Pericardium fibroblast (primary cell): ENCODE measurements at places on chromosomes 2 and 18. TPM values are rescaled to one million over a fixed set of nuclear protein-coding genes. Genes with fewer than 3 reads are reported as not detected.

CLEC4F gene
- not detected in 2 replicates for total RNA-seq

FER1L5 gene
- total RNA-seq = under 0.01 TPM in 1 of 2 replicates, not detected in the other

RAB27B gene
- 0.93 and 1.9 TPM in 2 replicates for total RNA-seq

FBLN7 gene
- 3.7 and 5.4 TPM in 2 replicates for total RNA-seq

NAT8 gene
- not detected in 2 replicates for total RNA-seq

IL1RN gene
- total RNA-seq = not detected in 2 replicates

GCKR gene
- total RNA-seq = 0.12 TPM in 1 of 2 replicates, not detected in the other

RAPH1 gene
- total RNA-seq = 19.4 and 42.2 TPM in 2 replicates

SERPINB11 gene
- total RNA-seq = not detected in 2 replicates

UGT1A5 gene
- not detected in 2 replicates for total RNA-seq

RAD51AP2 gene
- not detected in 2 replicates for total RNA-seq

NOSTRIN gene
- 0.43 and 2.6 TPM in 2 replicates for total RNA-seq

CPLX4 gene
- total RNA-seq = not detected in 2 replicates

POTEC gene
- total RNA-seq = not detected in 2 replicates

ZAP70 gene
- total RNA-seq = 2.2 TPM in 1 of 2 replicates, not detected in the other

KCNS3 gene
- total RNA-seq = 1.2 TPM in 1 of 2 replicates, not detected in the other

DYNAP gene
- not detected in 2 replicates for total RNA-seq

FN1 gene
- total RNA-seq = 18,046 and 18,337 TPM in 2 replicates

SERPINB3 gene
- not detected in 2 replicates for total RNA-seq

DUSP2 gene
- total RNA-seq = 3.5 and 6.6 TPM in 2 replicates

FNDC4 gene
- 15.2 and 17.4 TPM in 2 replicates for total RNA-seq

C2orf78 gene
- not detected in 2 replicates for total RNA-seq

SULT1C4 gene
- not detected in 2 replicates for total RNA-seq

ST3GAL5 gene
- 27.1 and 63.6 TPM in 2 replicates for total RNA-seq

LINC00305 gene
- not detected in 2 replicates for total RNA-seq

FIGN gene
- total RNA-seq = 0.09 and 1.3 TPM in 2 replicates

PLA2R1 gene
- total RNA-seq = 3.1 and 15.4 TPM in 2 replicates

KCNK3 gene
- 0.09 and 1.6 TPM in 2 replicates for total RNA-seq

FLACC1 gene
- total RNA-seq = not detected in 2 replicates

IKZF2 gene
- 3.7 and 11.3 TPM in 2 replicates for total RNA-seq

SERPINB13 gene
- not detected in 2 replicates for total RNA-seq

BCL11A gene
- total RNA-seq = 0.12 and 1.3 TPM in 2 replicates

YES1 gene
- 71.8 and 72.4 TPM in 2 replicates for total RNA-seq

CFC1 gene
- total RNA-seq = not detected in 2 replicates

NEU2 gene
- total RNA-seq = not detected in 2 replicates

DNAH6 gene
- total RNA-seq = under 0.01 TPM in 1 of 2 replicates, not detected in the other

POTEI gene
- total RNA-seq = not detected in 2 replicates

PROKR1 gene
- not detected in 2 replicates for total RNA-seq

SPP2 gene
- not detected in 2 replicates for total RNA-seq

MAP2 gene
- 6.8 and 14.4 TPM in 2 replicates for total RNA-seq

SLC9A4 gene
- not detected in 2 replicates for total RNA-seq

KCNF1 gene
- total RNA-seq = not detected in 2 replicates

MPP4 gene
- 0.93 and 1.1 TPM in 2 replicates for total RNA-seq

PARD6G gene
- 1.8 and 2.5 TPM in 2 replicates for total RNA-seq

MALL gene
- total RNA-seq = 4.4 and 5.6 TPM in 2 replicates

ANKRD62 gene
- total RNA-seq = not detected in 2 replicates

CXCR1 gene
- total RNA-seq = not detected in 2 replicates

CHRND gene
- total RNA-seq = 0.26 TPM in 1 of 2 replicates, not detected in the other

MEIS1 gene
- total RNA-seq = 21.9 and 37.7 TPM in 2 replicates

HOXD12 gene
- total RNA-seq = not detected in 2 replicates

PUS10 gene
- 2.7 and 3.0 TPM in 2 replicates for total RNA-seq

FAM228A gene
- 0.58 and 0.77 TPM in 2 replicates for total RNA-seq

CCDC74B gene
- 2.0 and 28.4 TPM in 2 replicates for total RNA-seq
